ENCODE measurements at places on chromosomes 16 and 17.

DNA sequence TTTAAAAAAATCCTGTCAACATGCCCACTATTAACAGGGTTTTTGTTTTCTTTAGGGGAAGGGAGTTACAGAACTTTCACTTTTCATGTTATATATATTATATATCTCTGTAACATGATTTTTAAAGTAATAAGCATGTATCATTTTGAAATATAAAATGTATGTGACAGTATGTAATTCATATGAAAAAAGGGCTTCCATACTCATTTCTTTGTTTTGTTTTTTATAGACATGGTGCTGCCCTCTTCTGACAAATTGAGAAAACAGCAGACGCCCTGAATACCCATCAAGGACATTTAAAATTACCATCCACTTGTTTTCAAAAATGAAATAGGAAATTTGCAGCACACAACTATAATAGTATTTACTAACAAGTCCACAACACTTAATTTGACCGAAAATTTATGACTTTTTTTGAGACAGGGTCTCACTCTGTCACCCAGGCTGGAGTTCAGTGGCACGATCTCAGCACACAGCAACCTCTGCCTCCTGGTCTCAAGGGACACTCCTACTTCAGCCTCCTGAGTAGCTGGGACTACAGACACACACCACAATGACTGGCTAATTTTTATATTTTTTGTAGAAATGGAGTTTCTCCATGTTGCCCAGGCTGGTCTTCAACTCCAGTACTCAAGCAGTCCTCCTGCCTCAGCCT, 30.4 kb downstream of the CFDP1 start:
- no peak for DNase-seq

DNA sequence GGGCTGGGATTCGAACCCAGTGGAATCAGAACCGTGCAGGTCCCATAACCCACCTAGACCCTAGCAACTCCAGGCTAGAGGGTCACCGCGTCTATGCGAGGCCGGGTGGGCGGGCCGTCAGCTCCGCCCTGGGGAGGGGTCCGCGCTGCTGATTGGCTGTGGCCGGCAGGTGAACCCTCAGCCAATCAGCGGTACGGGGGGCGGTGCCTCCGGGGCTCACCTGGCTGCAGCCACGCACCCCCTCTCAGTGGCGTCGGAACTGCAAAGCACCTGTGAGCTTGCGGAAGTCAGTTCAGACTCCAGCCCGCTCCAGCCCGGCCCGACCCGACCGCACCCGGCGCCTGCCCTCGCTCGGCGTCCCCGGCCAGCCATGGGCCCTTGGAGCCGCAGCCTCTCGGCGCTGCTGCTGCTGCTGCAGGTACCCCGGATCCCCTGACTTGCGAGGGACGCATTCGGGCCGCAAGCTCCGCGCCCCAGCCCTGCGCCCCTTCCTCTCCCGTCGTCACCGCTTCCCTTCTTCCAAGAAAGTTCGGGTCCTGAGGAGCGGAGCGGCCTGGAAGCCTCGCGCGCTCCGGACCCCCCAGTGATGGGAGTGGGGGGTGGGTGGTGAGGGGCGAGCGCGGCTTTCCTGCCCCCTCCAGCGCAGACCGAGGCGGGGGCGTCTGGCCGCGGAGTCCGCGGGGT, at the start of gene CDH1:
CDH1 (plus strand) TSS at position 247 of the 684 bp plus-strand sequence; CDS start at position 371, 124 bp downstream.
- no peak for DNase-seq

DNA sequence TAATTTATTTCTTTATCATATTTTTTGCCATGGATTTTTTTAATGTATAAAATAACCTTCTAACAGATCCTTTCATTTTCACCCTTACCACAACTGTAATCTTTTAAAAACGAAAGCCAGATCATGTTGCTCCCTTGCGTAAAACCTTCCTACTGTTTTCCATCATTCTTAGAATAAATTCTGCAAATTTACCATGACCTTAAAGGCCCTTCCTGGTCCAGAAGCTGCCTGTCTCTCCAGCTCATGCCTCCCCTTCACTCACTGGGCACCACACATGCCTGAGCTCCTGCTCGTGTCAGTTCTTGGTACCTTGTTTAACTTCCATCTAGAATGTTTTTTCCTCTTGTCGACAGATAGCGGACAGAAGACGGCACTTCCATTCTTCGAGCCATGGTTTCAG, 245.0 kb upstream of the CDH5 start:
- DNase-seq, result no peak

DNA sequence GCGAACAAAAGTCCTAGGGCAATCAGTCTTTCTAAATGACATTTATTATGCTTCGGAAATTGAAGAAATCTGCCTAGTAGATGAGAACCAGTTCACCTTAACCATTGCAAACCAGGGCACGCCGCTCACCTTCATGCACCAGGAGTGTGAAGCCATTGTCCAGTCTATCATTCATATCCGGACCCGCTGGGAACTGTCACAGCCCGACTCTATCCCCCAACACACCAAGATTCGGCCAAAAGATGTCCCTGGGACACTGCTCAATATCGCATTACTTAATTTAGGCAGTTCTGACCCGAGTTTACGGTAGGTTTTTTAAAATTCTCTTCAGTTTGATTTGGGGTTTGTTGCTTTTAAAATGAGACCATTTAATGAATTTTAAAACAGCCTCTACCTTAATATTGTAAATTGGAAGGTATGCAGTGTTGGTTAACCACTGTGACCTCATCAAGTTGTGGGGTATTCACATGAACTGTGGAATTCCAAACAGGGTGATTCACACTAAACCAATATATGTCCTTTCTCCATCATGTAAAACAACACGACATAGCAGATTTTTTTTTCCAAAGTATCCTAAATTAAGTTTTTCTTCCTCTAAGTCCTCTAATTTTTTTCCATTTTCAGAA, 6.2 kb upstream of the EVI2A start:
- no peak for DNase-seq

DNA sequence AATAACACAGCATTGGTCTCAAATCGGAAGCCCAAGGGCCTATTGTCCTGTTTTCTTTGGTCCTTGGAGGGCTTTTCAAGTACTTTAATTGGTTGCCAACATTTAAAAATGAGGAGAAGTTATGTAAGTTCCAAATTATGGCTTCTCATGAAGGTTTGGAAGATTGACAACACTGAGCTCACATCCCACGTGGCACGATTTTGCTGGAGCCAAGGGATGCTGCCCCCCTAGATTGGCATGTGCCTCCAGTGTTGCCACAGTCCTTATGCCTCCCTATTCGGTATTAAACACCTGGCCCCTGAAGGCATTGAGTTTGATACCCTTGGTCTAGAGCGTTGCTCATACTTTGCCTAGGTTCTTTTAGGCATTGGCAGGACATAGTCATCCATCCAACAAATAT, 108.0 kb downstream of the ZNF18 start:
- no peak for DNase-seq

GRCh38 chr16:51418258-51418657, 267.2 kb upstream of the SALL1 start:
- no peak for DNase-seq

- DNase-seq, result no peak
Observed at GRCh38 chr16:86755571-86756006, 177.2 kb downstream of the FOXL1 start.

GRCh38 chr17:40038882-40039513, 15.2 kb downstream of the MED24 start:
- no peak for DNase-seq

GRCh38 chr17:27840688-27841087, 40.4 kb upstream of the NOS2 start:
- no peak for DNase-seq

GRCh38 chr17:44733753-44734152, 25.0 kb upstream of the ADAM11 start:
- DNase-seq, result no peak

- DNase-seq, result no peak
Observed at GRCh38 chr16:11819798-11820197, 22.7 kb upstream of the ZC3H7A start.

GRCh38 chr17:34246446-34246845, 8.6 kb upstream of the CCL2 start:
- DNase-seq, result no peak

DNA sequence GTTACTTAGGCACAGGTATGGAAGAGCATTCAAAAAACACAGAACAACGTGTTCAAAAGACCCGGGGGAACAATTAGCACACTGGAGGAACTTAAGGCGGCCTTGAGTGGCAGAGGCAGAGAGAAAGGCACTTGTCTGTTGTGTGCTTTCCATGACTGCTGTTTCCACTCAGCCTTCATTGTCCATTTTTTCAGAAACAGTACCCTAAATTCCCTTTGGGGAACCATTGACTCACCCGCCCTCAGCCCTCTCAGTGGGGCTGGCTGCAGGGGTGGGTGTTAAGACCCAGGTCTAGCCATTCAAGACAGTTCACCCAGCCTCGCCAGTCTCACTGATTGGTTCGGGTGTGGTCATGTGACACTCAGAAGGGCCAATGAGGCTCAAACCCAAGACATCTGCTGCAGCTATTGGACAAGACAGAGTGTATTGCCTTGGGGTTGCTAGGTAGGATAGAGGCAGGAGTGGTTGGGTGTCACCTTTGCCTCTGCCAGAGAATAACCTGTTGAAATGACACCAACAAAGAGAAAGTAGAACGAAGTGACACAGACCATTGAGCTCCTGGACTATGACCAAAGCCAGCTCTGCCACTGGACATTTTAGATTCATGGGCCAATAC, 19.6 kb upstream of the CEP20 start:
- no peak for DNase-seq

Data from NCI-H1417 treated with DMSO at 0.1 percent for 48 hours (cell line).